ENCODE measurements at places on chromosomes 1 and 21. TPM values are rescaled to one million over a fixed set of nuclear protein-coding genes. Genes with fewer than 3 reads are reported as not detected.

ADIPOR1 gene
- 71.0 TPM for total RNA-seq

FOXO6 gene
- total RNA-seq = 0.26 TPM

HLX gene
- total RNA-seq = 0.11 TPM

CD247 gene
- 217 TPM for total RNA-seq

ZNF648 gene
- total RNA-seq = 0.21 TPM

CFHR4 gene
- not detected for total RNA-seq

FASLG gene
- total RNA-seq = 11.3 TPM

FAM72B gene
- 22.9 TPM for total RNA-seq

GUCA2B gene
- not detected for total RNA-seq

- no peak for ATAC-seq
Measured at GRCh38 chr1:232464325-232464724, 165.6 kb downstream of the SIPA1L2 start.

DNA sequence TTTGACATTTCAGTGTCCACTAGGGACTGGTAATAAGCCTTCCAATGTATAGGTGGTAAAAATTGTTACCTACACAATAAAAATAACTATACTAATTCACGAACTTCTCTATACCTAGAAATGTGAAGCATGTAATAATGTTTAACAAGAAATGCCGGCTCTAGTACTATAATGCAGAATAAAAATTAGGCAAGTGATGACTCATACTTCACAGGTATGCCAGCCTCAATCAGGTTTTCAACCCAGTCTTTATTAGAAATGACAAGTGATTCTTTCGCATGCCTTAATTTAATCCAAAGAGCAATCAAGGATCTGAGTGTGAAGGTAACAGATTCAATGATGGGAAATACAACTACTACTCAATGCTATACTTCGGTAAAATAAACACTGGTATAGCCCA lies 134.9 kb downstream of the RERE start:
- ATAC-seq = no peak

DNA sequence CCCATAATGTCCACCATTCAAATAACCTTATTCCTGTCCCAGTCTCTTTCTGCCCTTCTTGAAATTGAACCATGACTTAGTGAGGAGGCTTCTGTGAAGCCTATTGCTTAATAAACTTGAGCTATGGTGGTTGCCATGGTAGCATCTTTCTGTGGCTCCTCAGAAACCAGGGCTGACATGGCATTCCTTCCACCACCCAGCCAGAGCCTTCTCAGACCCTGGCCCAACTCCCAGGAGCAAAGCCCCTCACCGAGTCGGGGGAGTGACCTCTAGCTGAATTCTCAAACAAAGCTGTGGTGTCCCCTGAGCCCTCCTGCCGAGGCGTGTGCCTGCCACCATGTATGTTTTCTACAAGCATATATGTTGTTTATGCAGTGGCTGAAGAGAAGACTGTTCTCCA lies 259.1 kb downstream of the CACNA1E start:
- ATAC-seq = no peak

- ATAC-seq = no peak
Measured at GRCh38 chr1:78136680-78137079, 90.9 kb downstream of the GIPC2 start.

DNA sequence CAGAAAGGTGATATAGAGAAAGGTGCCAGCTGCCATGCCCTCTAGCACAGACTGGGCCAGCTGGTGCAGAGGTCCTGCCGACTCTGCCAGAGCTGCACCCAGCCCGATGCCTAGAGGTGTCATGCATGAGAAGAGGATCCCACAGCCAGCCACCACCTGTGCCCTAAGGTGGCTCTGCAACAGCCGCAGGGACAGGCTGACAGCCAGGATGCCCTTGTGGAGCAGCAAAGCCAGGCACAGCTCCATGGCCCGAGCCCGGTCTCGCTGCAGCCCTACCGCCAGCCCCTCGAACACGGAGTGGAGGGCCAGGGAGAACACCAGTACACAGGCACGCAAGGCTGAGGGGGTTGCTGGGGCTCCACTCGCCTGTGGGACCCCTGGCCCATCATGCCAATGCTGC lies 1.8 kb upstream of the CRTC2 start:
- no peak for ATAC-seq

DNA sequence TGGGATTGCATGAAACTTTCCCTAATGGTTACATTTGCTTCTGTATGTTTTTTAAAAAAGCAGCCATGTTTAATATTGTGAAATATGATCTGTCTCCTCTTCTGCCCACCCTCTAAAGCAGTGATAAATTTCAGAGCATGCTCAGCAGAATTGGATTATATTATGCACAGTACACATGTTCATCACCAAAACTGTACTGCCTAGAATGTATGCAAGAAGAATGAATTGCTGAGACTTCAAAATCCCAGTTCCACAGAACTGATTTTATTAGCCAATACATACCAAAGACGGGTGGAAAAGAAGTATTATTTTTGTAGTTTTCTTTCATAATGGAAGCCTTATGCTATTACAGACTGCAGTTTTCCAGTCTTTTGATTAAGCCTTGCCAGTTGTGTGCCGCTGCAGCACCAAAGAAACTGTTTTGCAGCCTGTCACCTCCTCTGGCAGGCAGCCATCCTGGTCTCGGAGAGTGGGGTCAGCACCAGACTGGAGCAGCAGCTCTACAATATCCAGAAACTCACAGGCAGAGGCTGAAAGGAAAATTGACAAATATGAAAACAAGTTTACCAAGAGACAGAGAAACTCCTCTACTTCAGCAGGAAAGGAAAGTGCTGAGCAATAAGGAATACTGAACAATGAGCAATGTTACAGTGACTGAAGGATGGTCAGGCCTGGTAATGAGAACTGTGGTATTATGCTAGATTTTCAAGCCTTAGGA lies 58.1 kb downstream of the LHX4 start:
- ATAC-seq = no peak

GRCh38 chr21:34187935-34188334 lies 114.6 kb downstream of the MRPS6 start:
- ATAC-seq = no peak

DNA sequence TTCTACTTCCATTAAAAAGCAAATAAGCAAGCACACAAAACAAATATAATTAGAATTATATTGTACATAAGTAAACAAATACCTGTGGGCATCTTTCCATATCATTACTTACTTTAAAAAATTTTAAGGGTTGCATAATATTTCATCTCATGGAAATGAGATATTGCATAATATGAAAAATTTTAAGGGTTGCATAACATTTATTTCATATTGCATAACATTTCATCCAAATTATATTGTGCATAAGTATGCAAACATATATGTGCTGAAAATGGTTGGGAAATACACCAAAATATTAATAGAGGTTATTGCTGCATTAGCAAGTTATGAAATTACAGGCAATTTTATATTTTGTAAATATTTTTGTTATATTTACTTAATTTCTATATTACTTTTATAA lies 213.7 kb downstream of the KCNH1 start:
- ATAC-seq = no peak

GRCh38 chr1:63651161-63651701 lies 58.0 kb downstream of the PGM1 start:
- ATAC-seq = peak; percentile 87

GRCh38 chr1:180369061-180369460 lies 133.3 kb downstream of the ACBD6 start:
- ATAC-seq = no peak

DNA sequence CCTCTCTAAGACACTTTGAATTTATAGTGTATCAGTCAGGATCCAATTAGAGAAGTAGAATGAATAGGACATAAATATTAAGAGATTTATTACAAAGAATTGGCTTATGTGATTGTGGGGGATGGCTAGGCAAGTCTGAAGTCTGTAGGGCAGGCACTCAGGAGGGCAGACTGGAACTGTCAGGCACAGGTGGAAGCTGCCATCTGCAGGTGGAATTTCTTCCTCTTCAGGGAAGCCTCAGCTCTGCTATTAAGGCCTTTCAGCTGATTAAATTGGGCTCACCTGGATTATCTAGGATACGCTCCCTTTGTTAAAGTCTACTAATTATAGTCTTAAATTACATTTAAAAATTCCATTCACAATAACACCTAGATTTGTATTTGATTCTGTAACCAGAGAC lies 92.0 kb upstream of the HAO2 start:
- no peak for ATAC-seq

GRCh38 chr1:41486371-41487125 lies 2.1 kb upstream of the EDN2 start:
- ATAC-seq = peak; percentile 63

- no peak for ATAC-seq
Measured at GRCh38 chr1:94746635-94747525, 73.3 kb upstream of the SLC44A3 start.
